ENCODE measurements at places on chromosomes 13 and 19.

DNA sequence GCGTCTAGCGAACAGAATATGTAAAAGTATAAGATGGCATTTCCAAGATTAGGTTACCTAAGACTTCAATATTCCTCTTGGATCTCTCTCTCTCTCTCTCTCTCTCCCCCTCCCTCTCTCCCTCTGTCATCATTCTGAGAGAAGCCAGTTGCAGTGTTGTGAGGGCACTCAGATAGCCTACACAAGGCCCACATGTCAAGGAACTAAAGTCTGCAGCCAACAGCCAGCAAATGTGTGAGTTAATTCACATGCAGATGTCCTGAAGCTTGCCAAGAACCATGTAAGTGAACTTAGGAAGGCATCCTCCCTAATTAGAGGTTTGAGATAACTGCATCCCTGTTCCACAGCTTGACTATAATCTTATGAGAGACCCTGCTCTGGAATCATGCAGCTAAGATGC is 822.9 kb upstream of the PRR20A start:
- no peak for DNase-seq

- no peak for DNase-seq
Measured at GRCh38 chr13:86825410-86825809, 845.8 kb upstream of the SLITRK5 start.

DNA sequence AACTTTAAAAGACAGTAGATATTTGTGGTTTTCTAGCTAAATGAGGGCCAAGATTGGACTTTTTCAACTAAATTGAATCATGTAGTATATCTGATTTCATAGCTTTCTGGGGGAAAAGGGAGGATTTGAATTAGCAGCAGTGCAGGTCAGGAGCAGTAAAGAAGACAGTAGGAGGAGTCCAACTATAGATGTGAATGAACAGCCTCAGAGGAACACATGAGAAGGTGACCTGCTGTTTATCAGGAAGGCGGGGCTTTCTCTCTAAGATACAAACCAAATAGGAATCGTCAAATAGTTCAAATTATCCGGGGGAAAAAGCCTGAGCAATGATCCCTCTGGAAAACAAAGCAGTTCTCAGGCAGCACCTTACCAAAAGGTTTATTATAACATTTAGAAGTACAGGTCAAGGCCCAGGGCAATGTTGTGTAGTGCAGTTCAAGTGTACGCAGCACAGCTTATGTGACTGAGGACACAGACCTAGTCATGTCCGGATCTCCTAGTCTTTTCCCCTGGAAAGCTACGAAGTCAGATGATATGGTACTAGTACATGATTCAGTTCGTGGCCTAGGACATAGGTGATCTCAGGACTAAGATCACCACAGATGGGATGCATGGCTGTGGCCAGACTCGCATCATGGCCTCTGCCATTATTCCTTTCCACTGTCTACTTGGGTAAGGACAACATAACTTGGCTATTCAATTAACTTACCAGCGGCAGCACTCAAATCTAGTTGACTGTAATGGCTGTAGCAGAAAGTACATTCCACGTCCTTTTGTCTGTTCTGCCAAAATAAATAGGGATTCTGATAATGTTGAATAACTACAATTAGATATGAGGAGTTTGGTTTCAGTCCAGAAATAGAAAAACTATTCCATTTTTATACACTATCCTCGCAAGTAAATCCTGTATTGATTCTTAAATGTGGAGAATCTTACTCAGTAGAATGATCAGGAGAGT is 40.3 kb downstream of the MPHOSPH8 start:
- no peak for DNase-seq

GRCh38 chr19:7674010-7675005 is 2.6 kb upstream of the MCEMP1 start:
- DNase-seq: no peak

DNA sequence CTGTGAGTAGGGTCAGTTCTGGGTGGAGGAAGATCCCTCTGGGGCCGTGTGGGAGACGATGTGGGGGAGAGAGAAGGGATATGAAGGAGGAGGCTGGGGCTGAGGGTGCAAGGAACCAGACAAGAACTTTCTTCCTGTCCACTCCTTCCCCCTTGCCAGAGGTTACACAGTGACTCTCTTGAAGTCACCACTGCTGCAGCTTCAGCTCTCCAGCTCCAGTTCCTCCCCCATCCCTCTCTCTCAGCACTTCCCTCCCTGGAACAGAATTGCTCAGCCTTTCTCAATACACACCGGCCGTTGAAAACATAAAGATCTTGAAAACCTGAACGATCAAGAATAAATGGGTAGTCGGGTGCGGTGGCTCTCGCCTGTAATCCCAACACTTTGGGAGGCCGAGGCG is 5.1 kb downstream of the ZSWIM9 start:
- DNase-seq: no peak

DNA sequence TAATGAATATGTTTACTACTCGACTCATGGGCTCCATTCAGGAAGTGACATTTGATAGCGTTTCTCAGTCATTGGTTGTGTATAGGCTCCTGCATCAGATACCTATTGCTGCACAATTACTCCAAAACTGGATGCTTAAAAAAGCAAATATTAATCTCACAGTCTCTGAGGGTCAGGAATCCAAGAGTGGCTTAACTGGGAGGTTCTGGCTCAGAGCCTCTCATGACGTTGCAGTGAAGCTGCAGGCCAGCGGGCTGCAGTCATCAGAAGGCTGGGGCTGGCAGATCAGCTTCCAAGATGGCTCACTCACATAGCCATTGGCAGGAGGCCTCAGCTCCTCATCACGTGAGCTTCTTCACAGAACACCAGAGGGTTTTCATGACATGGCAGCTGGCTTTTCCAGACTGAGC is 525.1 kb upstream of the NBEA start:
- no peak for DNase-seq

GRCh38 chr19:44703336-44704078 is 4.6 kb downstream of the CEACAM16 start:
- DNase-seq: no peak

- DNase-seq: no peak
Measured at GRCh38 chr13:22861958-22862466, 318.8 kb upstream of the SGCG start.

DNA sequence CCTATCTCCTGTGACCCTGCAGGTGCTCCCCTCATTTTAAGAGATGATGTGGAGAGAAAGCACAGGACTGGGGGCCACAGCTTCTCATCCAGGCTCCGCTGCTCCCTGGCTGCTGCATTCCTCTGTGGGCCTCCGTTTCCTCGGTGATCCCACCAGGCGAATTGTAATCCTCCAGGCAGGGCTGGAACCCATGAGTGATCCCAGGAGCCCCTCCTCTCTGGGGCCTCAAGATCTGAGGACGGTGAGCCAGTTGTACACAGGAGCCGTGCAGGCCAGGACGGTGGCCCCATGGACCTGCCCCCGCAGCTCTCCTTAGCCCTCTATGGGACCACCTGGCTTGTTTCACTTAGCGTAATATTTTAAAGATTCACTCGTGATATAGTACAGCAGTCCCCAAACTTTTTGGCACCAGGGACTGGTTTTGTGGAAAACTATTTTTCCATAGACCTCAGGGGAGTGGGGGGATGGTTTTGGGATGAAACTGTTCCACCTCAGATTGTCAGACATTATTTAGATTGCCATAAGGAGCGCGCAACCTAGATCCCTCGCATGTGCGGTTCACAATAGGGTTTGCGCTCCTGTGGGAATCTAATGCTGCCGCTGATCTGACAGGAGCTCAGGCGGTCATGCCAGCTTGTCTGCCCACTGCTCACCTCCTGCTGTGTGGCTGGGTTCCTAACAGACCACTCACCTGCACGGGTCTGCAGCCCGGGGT is 5.6 kb downstream of the FFAR3 start:
- DNase-seq: no peak

GRCh38 chr13:77521595-77522367 is 13.7 kb upstream of the SCEL start:
- DNase-seq: no peak

DNA sequence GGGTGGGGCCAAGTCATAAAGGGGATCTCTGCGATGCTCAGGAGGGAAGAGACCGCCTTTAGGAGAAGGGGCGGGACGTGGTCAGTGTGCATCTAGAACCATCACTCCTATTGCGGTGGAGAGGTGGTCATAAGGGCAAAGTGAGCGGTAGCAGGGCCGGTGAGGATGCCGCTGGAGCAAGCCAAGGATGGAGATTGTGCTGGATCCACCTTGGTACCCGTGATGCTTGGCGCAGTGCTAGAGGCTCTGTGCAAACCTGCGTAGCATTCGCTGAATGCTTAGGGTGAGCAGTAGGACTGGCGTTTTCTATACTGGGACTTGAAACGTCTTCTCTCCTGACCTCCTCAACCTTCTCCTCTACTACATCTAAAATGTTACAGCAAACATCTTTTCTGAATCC is 294.2 kb downstream of the FGF9 start:
- no peak for DNase-seq

- DNase-seq: no peak
Measured at GRCh38 chr13:109606520-109606919, 179.9 kb downstream of the IRS2 start.

DNA sequence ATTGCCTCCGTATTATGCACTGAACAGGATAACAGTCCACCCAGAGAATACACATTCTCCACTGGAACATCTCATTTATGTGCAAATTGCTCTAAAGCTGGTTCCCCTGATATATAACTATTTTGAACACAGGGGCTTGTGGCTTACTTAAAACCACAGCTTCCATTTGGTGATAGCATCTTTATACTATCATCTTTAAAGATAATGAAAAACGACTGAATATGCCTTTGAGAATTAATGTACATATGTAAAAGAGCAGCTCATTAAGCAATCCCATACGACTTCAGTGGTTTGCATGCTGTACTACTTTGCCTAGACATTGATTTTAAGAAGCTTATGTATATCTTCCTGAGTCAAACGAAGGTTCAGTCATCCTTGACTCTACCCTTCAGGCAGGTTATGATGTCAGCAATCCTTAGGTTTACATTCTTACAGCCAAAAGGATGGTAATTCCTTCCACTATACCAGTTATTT is 40.8 kb downstream of the BRD4 start:
- DNase-seq: no peak

- no peak for DNase-seq
Measured at GRCh38 chr13:65719831-65720230, 1510.3 kb downstream of the PCDH9 start.

GRCh38 chr13:33060815-33061214 is 44.6 kb downstream of the KL start:
- DNase-seq: no peak

- DNase-seq: no peak
Measured at GRCh38 chr19:768424-768823, 17.5 kb downstream of the MISP start.

DNA sequence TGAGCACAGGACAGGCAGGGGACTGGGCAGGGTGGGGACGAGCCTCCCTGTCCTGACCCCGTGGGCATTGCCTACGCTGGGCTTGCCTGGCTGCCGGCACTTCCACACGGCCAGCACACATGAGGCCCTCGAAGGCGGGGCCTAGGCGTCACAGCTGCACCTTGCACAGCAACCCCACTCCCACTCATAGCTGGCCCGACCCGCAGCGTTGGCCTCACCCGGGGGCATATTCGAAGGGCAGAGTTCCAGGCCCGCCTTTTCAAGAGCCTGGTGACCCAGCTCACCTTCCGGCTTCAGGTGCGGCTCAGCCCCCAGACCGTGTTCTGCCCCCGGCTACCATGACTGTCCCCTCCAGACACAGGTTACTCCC is 16.9 kb upstream of the PROZ start:
- DNase-seq: no peak

GRCh38 chr13:29195456-29195855 is 375.3 kb downstream of the MTUS2 start:
- DNase-seq: no peak

GRCh38 chr19:46821512-46822409 is 28.9 kb downstream of the AP2S1 start:
- DNase-seq: peak; percentile 22

DNA sequence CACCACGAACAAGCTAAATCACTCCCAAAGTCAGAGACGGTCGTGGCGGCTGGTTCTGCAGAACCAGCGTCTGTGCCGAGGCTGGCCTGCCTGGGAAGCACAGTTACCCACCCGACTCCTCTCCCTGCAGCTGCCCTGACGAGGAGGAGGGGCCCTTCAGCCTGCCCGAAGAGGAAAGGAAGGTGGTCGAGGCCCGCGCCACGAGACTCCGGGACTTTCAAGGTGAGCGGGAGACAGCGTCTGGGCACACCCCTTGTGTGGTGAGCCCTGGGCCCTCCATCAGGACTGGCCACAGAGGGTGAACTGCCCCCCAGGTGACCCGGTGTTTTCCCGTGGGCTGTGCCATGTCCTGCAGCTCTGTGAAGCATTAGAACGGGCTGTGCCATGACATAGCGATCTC is 29.1 kb downstream of the PEX11G start:
- DNase-seq: no peak

- no peak for DNase-seq
Measured at GRCh38 chr19:18760440-18761383, 30.4 kb downstream of the COMP start.

- DNase-seq: no peak
Measured at GRCh38 chr19:50327013-50327412, 2.2 kb downstream of the KCNC3 start.

GRCh38 chr19:17404621-17405249 is 695 bp downstream of the BST2 start:
- no peak for DNase-seq

DNA sequence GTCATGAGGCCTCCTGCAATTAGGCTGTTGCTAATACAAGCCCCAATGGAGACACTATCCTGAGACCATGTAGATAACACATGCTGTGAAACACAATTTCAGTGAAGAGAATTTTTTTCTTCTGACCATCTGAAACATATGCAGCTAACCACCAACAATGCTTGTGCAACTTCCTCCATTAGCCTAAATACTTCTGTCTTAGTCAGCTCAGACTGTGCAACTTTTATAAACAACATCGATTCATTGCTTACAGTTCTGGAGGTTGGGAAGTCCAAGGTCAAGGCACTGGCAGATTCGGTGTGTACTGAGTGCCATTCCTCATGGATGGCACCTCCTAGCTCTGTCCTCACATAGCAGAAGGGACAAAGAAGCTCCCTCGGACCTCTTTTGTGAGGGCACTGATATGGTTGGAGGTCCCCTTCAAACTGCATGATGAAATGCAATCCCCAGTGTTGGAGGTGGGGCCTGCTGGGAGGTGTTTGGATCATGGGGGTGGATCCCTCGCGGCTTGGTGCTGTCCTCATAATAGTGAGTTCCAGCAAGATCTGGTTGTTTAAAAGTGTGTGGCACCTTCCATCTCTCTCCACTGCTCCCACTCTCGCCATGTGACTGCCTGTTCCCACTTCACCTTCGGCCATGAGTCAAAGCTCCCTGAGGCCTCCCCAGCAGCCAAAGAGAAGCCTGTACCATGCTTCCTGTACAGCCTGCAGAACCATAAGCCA is 27.7 kb downstream of the STK24 start:
- DNase-seq: no peak

DNA sequence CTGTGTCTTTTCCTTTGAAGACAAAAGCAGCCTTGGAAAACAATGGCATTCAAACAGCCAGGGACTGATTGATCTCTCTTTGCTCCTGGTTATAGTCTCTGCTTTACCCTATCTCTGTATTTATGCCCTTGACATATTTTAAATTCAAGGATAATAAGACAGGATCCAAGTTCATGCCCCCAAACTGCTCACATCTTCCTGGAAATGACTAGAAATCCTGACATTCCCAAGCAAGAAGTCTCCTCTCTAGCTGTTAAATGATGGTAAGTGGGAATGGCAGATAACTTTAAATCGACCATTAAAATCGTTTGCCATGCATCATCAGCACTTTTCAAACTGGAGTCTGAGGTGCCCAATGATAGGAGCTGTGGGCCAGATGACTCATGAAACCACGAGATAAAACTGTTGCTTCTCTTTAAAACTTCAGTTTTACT is 435.6 kb downstream of the FOXO1 start:
- DNase-seq: no peak

GRCh38 chr13:58946274-58946673 is 1217.5 kb downstream of the DIAPH3 start:
- no peak for DNase-seq

- no peak for DNase-seq
Measured at GRCh38 chr13:101698400-101698799, 245.9 kb downstream of the ITGBL1 start.

Measured in stimulated activated CD8-positive, alpha-beta memory T cell treated with anti-CD3 and anti-CD28 coated beads, Interleukin-12 subunit alpha, Interleukin-12 subunit beta, amount 100 ng/mL, for 4 hours (primary cell).